ENCODE measurements at places on chromosomes 12 and 14.
A peak's percentile ranks its signal among the peaks of the same experiment; 100 is the strongest.

DNA sequence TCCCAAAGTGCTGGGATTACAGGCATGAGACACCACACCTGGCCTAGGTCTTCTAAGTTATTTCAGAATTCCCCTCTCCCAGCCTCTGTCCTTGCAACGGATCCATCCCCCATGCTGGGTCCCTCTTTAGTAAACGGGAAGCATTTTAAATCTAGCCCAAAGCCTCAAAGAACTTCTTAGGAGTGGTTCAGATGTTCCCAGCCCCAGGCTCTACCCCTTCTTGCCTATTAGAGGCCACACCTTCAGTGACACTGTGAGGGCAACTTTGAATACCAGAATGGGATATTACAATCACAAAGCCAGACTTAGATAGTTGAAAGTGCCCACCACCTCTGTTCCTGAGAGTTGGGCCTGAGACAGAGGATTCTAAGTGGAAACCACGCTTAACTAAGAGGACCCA is 18.1 kb upstream of the SPPL3 start:
- no peak for DNase-seq

DNA sequence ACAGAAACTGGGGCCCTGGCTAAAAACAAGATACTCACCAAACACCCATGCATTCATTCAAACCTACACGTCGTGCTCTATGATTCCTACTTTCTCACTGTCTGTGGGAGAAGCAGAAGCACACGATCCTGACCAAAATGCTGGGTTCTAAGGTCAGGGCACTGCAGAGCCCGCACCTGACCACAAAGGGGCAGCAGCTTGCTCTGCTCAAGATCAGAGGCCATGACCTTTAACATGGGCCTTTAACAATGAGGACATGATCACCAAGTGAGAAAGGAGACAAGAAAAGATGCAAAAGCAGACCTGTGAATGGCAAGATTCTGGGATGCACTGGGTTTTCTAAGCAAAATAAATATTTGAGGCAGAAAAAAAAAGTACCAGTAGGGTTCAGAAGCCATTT is 40.1 kb upstream of the VPS33A start:
- no peak for DNase-seq

- DNase-seq = no peak
These were observed 181.3 kb downstream of the ZFP36L1 start for GRCh38 chr14:68611599-68611998.

DNA sequence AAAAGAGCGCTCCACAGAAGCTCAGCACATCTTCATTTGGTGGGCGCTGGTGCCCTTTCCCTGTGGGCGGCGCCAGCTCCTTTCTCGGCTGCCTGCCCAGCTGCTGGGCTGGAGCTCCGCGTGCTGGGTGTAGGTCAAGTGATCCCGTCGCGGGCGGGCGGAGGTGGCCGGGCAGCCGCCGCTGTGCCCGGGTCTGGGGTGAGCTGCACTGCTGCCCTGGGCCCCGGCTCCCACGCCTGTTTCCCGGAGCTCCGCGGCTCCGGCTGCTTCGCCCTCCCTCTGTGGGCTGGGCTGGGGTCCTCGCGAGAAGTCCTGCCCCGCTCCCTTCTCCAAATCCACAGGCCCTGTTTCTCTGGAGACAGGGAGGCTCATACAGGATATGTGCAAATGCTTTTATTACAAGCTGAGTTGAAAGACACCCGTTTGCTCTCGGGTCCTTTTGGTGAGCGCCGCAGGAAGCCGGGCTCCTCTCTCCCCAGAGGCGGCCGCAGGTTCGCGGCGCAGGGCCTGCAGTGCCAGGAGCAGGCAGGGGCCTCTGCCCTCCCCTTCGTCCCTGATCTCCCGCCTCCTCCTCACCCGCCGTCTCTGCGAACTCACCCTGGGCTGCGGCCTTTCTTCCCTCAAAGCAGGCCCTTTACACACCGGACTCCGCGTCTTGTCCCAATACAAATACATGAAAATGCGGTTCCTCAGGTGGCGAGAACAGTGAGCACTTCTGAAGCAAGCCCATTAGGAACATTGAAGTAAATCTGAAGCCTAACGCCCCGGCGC is 67.8 kb upstream of the CAPRIN2 start:
- peak; percentile 29 for DNase-seq

DNA sequence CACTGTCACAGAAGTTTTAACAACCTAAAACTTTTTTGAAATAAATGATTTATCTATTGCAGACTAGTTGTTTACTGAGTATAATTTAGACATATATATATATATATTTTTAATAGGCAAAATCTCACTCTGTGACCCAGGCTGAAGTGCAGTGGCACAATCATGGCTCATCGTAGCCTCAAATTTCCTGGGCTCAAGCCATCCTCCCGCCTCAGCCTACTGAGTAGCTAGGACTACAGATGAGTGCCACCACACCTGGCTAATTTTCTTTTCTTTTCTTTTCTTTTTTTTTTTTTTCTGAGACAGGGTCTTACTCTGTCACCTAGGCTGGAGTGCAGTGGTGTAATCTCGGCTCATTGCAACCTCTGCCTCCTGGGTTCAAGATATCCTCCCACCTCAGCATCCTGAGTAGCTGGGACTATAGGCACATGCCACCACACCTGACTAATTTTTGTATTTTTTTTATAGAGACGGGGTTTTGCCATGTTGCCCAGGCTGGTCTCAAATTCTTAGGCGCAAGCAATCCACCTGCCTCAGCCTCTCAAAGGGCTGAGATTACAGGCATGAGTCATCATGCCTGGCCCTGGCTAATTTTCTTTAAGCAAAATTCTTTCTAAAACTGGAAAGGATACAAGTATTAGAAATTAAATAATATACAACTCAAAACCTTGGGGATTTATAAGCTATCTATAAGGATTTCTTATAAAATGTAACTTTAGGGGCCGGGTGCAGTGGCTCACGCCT is 23.1 kb downstream of the EEA1 start:
- DNase-seq = no peak
